ENCODE measurements at places on chromosomes 4 and X.

- DNase-seq = no peak
These were observed 519.8 kb downstream of the TRIML1 start for GRCh38 chr4:188658958-188659522.

GRCh38 chr4:4689694-4690440, 148.0 kb upstream of the STX18 start:
- no peak for DNase-seq

- DNase-seq = no peak
These were observed 1.5 kb downstream of the FUNDC2 start for GRCh38 chrX:155028129-155028528.

GRCh38 chrX:4925911-4926310, 1212.5 kb upstream of the PRKX start:
- DNase-seq = no peak

DNA sequence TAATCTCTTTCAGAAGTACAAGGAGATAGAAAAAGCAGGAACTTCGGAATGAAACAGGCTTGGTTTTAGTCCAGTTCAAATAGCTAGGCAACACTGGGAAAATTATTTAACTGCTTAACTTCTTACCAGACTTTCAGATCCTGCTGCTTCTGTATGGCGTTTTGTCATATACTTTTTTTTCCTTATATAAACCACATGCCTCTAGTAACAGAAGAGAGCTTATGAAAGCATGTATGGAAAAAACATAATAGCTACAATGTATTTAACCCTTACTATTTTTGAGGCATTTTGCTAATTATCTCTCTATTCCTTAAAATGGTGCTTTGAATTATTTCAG, 439.6 kb downstream of the INPP4B start:
- no peak for DNase-seq

DNA sequence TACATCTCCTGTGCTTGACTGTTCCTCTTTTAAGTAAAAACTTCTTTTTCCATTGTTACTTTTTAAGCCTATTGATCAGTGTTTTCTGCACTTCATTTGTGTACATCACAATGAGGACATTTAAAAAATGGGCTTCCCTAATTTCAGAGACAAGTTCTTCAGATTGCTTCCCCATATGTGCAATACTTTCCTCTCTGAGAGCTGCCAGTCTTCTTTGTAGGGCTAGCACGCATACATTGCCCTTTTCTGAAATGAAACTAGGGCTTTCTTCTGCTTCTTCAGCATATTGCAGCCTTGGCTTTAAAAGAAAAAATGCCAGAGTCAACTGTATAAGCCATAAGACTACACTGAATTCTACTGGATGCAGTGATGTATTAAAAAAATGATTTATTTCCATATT, 37.8 kb downstream of the FAT4 start:
- no peak for DNase-seq

DNA sequence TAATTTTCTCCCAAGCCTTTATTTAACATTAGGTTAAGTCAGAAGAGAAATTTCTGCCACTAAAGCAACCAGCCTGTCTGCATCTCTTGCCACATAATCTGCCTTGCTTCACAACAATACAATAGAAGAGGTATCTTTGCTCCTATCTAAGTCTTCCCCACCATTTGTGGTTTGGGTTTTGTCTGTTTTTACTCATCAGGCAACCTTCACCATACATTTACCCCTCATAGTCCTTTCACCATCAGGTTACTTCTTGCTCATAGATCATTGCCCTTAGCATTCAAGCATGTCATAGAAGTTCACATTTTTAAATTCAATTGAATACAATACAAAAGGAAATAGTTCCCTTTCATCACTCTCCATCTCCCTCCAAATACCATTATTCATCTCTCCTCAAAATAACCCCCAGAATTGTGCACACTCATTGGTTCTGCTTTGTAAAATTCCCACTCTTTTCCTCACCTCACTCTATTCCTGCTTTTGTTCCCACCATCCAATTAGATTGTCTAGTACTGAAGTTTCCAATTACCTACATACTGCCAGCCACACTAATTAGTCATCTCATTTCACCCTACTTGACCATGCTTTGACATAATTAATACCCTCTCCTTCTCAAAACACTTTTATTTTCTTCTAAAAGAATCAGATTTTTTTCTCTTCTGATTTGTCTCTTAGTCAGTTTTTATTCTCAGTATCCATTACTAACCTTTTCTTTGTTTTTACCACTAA, 1957.0 kb upstream of the AGA start:
- DNase-seq = no peak

DNA sequence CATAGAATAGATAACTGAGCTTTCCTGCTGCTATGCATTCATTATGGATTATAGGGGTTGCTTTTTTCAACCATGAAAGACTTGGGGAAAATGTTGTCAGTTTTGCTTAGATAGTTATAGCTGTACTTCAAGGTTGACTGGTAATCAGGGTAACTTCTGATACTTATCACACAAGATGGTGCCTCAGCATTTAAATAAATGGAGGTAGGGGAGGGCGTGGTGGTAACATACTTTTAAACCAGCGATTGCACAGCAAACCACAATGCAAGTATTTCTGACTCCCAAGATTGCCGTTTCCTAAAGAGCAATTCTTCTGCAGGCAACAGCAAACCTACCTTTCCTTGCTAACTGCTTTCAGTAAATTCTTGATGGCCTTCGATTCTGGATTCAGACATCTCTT, 1.3 kb downstream of the CXCL10 start:
- DNase-seq = no peak

GRCh38 chr4:9970399-9971011, 50.8 kb downstream of the SLC2A9 start:
- DNase-seq = no peak

DNA sequence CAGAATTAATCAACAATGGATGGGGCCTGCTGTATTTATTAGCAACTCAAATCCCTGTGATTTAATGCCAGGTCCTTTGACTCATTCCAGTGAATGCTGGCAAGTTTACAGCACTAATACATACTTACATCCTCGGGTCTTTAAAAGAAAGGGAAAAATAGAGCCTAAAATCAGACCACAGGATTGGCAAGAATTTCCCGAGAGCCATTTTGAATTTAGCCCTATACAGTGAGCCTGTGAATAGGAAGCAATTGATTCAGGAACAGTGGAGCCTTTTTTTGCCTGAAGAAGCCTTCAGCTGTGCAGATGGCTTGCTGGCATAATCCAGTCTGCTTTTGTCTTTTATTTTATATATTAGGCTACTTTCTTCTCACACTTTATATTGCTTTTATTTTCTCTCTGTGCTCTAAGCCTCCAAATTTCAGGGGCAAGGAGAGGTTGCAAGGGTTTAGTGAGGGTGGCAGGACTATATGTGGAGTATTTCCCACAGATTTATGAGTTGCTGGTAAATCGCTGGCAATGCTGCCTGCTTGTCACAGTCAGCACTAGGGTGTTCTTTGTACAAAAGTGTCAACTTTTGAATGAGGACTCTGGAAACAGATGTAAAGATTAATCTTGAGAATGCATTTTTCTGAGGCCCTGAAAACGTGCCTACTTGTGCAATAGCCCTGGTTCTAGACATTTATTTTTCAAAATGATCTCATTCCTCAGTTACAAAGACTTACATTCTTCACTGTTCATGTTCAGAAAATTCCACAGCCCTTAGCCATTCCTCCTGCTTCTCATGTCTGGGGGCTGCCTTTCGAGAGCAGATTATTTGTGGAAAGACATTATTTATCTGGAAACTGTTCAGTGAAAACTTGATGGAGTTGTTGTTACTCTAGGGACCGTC, 303.5 kb downstream of the SPRY1 start:
- no peak for DNase-seq

GRCh38 chr4:156824451-156825060, 147.0 kb downstream of the PDGFC start:
- DNase-seq = no peak

DNA sequence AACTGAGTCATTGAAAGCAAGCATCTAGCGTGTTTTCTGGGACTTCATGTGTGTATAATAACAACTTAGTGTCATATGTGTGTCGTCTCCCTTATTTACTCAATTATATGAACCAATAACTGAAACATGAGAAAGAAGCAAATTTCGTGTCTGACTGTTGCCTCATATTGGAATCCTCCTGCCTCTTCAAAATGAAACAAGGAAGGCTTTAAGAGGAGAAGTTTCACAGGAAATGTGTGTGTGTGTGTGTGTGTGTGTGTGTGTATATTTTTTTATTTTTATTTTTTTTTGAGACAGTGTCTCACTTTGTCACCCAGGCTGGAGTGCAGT, 145.8 kb upstream of the SFRP2 start:
- no peak for DNase-seq

GRCh38 chr4:187179086-187180058, 455.7 kb upstream of the FAT1 start:
- no peak for DNase-seq

GRCh38 chrX:26019386-26019785, 118.8 kb upstream of the MAGEB18 start:
- DNase-seq = no peak

- DNase-seq = no peak
These were observed 79.4 kb downstream of the SYNPO2 start for GRCh38 chr4:118968005-118968404.

DNA sequence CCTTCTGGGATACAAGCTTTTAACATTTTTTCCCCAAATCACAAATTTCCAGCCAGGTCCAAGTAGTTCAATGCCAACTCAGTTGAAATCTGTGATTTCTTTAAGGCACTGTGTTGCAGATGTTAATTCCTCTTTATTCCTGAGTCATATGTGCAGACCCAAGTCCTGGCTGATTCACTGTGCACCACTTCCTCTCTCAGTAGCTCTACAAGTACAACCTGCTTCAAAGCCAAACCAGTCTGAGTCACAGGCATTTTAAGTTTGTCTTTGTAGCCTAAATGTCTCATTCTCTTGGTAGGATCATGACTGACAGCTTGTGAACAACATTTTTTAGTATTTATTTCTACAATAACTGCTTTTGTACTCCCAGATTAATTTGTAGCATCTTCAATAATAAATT, 165.6 kb upstream of the S100G start:
- DNase-seq = no peak

DNA sequence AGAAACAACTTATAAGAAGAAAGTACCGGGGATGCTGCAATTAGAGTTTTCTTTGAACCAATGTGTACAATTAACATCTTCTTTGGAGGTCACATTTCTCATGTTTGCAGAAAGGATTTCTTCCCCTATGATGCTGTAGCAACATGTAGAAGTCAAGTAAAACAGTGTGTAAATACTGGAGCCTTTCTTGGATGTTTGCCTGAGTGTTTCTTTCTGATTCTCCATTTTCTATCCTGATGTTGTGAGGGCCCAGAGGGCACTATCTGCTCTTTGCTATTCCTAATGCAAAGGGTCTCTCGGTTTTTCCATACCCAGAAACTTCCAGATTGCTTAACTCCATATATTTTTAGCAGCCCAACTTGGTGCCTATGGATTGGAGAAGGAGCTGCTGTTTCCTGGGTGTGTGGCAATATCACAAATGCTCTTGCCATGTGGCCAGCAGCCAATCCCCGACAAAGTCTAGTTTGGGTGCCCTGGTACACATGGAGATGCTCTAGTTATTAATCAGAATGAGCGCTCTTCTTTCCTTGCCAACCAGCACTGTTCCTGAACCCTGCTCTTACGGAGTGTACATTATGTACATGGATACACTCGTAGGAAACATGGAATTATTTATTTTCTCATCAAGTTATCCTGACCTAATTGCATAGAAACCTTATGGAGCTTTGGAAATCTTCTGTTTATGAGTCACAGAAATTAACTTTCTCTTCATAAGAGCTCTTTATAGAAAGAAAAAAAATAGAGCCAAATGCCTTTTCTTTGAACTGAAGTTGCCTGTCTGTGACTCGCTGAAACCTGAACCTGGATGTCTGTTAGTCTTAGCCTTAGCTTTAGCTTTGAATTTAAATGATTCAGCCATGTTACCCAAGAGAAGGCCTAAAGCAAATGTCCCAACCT, 67.0 kb upstream of the GPC4 start:
- DNase-seq = no peak

DNA sequence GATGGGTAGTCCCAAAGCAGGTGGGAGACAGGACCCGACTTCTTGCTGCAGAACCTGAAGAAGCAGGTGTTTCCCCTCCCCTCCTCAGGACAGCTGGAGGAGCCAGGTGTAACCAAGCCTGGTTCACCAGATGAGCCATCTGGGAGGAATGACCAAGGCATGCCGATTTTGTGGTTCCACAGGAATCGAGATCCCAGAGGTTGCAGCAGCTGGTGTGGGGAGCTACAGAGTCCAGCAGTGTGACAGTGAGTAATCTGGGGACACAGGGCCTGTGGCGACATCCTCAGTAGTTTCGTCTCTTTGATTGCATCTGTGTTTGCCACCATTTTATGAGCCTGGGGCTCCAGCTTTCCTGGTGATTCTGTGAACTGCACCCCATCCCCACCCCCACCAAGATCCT, 2.6 kb upstream of the NDP start:
- no peak for DNase-seq

- DNase-seq = no peak
These were observed 210.9 kb downstream of the KLHL4 start for GRCh38 chrX:87728459-87728858.

- no peak for DNase-seq
These were observed 690.0 kb upstream of the HS3ST1 start for GRCh38 chr4:12118651-12119213.

- DNase-seq = no peak
These were observed 233.5 kb downstream of the ARHGAP24 start for GRCh38 chr4:85708468-85708867.

GRCh38 chr4:140408974-140409373, 18.5 kb downstream of the CLGN start:
- no peak for DNase-seq

GRCh38 chr4:73431813-73432168, 4.2 kb upstream of the AFP start:
- no peak for DNase-seq

DNA sequence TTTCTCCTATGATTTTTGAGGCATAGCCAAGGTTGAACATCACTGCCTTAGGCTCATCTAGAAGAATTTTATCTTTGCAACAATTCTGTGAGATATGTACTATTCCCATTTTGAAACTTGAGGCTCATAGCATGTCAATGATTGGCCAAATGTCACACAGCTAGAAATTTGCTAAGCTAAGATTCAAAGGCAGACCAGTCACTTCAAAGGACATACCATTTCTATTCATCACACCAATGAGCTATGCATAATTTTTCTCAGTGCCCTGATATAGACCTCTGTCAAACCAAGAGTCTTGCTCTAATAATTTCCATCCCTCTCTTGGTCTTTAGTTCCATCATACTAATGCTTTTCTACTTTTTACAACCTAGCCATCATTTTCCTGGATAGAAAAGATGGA, 27.6 kb upstream of the SERTM2 start:
- no peak for DNase-seq

- no peak for DNase-seq
These were observed 1.5 kb downstream of the LAP3 start for GRCh38 chr4:17578482-17578891.

DNA sequence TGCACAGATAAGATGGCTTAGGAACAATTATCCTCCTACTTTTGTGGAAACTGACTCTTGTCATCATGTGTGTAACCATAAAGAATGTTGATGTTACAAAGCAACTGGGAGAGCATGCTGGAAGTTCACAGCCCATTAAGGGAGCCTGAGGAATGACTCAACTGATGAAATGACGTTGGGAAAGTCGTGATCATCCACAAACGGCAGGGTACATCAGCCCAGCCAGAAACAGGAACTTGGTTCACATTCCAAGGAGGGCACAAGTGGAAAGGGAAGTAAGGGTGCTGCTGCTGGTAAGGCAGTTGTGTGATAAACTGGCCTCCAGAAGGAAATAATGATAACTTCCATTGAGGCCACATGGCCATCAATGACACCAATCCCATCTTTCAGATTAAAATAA, 6.7 kb downstream of the TEC start:
- DNase-seq = no peak

- DNase-seq = no peak
These were observed 47.7 kb upstream of the GATB start for GRCh38 chr4:151808542-151808941.

Data from cortex of kidney (tissue), 1 donor.